ENCODE measurements at places on chromosomes 7 and 10.

DNA sequence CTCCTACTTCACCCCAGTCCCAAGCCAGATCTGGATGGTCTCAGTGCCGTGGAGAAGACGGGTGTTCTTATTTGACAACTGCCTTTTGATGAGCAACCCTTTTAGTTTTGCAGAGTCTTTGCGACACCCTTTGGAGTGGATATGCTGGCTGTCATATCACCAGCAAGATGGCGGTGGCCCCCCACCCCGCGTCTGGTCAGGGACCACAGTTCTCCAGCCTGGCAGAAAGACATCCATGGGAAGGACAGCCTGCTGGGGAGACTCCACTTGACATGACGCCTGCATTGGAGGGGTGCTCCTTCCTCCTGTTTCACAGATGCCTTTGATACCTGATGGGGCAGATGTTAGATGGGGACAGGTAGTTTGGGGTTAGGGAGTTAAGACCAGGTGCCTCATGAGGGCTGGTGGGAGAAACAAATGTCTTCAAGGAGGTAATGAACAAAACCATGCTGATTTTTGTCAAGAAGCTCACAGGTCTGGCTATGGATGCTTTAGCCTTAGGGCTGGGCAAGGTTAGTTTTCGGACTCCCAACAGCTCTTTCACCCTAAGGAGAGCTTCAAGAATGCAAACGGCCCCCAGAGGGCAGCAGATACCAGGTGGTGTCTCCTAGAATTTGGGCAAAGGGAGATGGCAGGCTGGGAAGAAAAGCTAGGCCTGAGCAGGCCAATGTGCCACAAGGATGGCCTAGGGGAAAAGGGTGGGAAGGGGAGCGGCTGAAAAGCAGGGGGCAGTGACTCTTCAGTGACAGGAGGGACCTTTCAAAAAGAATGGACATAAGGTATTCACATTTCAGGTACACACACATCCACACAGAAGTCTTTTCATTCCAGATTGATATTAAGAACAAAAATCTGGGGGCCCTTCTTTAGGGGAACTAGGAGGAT, 95.2 kb downstream of the CLEC2L start:
- no peak for DNase-seq

DNA sequence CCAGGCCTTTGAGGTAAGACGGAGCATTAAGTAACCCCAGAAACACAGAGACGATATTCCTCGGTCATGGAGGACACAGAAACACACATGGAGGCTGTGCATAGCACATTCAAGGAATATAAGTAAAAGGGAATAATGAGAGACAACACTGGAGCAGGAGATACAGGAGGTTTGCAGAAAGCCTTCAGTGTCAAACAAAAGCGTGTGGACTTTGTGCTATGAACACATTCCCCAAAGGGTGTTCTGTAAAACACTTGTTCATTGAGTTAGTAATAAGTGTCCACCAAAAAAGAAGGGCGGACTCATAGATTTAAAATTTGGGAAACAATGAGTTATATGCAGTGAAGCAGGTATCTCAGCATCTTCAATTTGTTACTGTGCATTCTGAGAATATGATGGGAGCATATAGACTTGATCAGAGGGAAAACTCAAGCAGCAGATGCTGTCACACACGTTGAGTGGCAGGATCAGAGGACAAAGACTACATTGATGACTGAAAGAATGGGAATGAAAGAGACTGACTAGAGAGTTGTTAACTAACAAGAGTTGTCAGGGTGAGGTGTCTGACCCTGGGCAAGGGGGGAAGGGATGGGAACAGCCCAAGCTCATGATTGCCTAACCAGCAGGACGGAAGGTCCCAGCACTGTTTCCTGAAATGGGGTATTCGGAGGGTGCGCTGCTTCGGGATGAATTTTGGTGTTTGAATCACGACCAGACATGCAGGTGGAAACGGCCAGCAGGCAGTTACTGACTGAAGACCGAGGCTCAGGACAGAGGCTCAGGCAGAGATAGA, 85.2 kb upstream of the VIPR2 start:
- DNase-seq, result no peak

- no peak for DNase-seq
Observed at GRCh38 chr10:1171586-1171985, 115.4 kb downstream of the WDR37 start.

DNA sequence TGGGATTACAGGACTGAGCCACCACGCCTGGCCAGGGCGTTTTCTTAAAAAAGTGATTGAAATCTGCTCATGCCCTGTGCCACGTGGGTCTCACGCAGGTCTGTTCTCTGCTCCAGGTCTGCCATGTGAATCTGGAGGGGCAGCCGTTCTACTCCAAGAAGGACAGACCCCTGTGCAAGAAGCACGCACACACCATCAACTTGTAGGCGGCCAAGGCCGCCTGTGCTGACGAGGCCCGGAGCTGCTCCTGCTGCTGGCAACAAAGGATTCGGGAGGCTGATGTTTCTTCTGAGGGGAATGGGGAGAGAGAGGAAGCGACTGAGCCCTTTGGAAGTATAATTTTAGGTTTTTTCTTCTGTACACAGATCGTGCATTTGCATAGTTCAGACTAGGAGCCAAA, 23.6 kb upstream of the BMPR1A start:
- no peak for DNase-seq

GRCh38 chr10:126580873-126581647, 89.4 kb downstream of the C10orf90 start:
- no peak for DNase-seq

DNA sequence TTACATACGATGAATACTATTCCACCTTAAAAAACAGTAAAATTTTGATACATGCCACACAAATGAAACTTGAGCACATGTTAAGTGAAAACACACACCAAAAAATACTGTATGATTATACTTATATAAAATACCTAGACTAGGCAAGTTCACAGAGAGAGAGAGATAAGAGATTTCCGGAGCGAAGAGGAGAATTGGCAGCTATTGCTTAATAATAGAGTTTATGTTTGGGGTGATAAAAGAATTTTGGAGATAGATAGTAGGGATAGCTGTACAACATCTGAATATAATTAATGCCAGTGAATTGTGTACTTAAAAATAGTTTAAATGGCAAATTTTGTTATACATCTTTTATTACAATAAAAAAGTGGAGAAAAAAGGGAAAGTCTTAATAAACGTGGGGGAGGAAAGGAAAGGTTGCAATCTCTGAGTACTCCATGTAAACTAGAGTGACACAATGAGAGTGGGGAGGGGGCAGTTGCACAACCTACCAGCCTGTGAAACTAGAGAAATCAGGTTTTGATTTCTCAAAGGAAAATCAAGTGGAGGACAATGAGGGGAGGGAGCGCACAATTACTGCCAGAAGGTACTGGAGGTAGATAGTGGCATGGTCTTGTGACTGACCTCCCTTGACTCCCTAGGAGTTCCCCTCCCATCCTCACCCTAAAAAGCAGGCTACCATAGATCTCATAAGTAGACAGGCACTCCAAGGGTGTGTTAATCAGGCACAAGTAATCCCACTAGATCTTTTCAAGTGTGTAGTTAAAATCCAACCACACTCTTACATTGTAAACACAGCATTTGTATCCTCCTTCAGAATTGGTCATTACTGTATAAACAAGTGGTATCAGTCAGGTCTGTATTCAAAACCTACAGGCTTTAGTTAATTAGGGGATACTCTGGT, 31.6 kb upstream of the ANK3 start:
- DNase-seq, result no peak

DNA sequence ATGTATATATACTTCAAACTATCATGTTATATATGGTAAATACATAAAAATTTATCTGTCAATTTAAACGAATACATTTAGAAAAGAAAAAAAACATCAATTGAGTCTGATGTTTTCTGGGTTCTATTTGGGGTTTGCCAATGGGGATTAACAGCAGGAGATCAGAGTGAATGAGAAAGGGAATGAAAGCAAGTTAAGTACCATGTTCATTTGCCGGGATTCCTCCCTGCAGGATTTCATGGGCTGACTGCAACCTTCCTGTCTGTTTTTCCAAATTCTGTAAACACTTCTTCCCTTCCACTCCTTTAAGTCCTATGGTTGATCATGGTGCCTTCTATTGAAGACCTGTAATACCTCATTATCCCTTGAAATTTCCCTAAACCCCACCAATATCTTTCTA, 33.9 kb upstream of the SEMA3A start:
- no peak for DNase-seq

- DNase-seq, result no peak
Observed at GRCh38 chr10:11830836-11831519, 7.8 kb downstream of the PROSER2 start.
